Muscle of arm (tissue), 14 donors: ENCODE measurements at places on chromosomes 7 and 10. TPM values are rescaled to one million over a fixed set of nuclear protein-coding genes. Genes with fewer than 3 reads are reported as not detected.

- DNase-seq = no peak
These were observed 166.4 kb upstream of the NAMPT start for GRCh38 chr7:106451171-106451570.

- DNase-seq = no peak
These were observed 147.0 kb upstream of the CELF2 start for GRCh38 chr10:10870523-10871241.

GRCh38 chr7:131182446-131183058 is 145.1 kb upstream of the MKLN1 start:
- no peak for DNase-seq

DNA sequence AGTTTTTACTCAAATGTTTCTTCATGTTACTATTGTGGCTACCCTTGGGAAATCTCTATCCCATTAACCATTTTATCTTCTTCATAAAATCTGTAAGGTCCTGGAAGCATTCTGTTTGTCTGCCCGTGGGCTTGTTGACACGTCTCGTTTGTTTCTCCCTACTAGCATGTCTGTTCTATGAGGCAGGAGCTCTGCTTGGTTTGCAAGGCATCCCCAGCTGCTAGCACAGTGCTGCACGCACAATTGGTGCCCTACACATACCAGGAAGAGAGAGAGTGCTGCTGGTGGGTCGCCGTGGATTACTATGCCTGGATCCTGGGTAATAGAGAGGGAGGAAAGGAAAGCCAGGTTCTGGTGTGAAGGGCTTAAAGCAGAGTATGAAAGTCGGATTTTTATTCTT is 166.1 kb upstream of the TNS3 start:
- DNase-seq = no peak

Gene ADRA2A
- 4.0 TPM for polyA plus RNA-seq
